Amniotic epithelial cell (primary cell): ENCODE measurements at places on chromosomes 4 and X.

DNA sequence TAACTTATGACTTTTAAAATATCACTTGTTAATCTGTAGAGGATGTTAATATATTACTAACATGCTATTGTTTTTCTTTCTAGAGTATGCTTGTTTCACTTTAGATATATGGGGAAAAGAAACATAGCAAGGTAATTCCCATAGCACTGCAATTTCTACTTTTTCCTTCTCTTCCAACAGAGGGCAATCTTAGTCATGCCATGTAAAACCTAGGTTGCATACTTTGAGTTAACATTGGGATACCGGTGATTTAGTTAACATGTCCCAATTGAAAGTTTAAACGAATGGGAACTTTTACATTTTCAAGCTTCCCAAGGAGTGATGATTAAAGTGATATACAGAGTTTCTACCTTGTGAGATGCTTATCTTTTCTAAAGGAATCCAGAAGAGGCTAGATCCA lies 89.4 kb upstream of the IL13RA1 start:
- DNase-seq, result no peak

DNA sequence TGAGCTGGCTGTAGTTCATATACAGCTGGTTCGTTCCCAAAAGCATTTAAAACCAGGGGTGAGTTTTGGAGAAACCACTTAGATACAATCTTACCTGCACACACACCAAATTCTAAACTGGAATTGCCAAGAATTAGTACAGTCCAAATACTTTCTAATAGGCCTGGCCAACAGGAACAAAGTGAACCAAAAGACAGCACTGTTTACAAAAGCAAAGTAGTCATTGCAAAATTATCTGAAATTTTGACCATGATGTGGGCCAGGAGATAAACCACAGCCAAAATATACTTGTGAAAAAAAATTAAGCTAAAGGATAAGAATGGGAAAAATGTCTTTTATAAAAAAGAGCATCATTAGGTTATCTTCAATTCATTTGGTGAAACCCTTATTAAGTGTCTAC lies 37.9 kb upstream of the NAP1L5 start:
- no peak for DNase-seq

- DNase-seq, result no peak
These were observed 145.8 kb upstream of the SPRY1 start for GRCh38 chr4:123250843-123251242.

- DNase-seq, result peak; percentile 40
These were observed 97.9 kb downstream of the ARHGEF9 start for GRCh38 chrX:63686878-63687714.

- no peak for DNase-seq
These were observed 182.2 kb upstream of the KIT start for GRCh38 chr4:54475546-54475945.

- DNase-seq, result peak; percentile 61
These were observed 520 bp downstream of the ACOX3 start for GRCh38 chr4:8439914-8440491.

DNA sequence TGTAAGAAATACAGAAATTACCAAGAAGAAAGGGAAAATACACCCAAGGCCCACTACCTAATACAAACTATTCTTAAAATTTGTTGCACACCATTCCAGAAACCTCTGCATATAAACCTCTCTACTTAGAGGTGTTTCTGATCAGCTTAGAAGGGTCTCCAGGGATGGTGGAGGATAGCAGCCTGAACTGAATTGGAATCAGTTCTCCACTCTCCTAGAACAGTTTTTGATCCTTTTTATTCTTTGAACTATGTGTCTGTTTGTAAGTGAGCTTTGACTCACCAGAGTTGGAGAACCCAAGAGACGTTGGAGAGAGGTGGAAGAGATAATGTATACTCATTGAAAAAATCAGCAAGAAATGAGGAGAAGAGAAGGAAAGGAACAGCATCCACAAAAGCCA lies 96.6 kb upstream of the OTUD4 start:
- DNase-seq, result no peak

- no peak for DNase-seq
These were observed 43.3 kb downstream of the MTMR1 start for GRCh38 chrX:150736475-150736874.

- DNase-seq, result no peak
These were observed 251.6 kb downstream of the NPFFR2 start for GRCh38 chr4:72283357-72283756.
